HEK293T (cell line): ENCODE measurements at places on chromosomes 5 and 9.

GRCh38 chr5:88734191-88734640 is 148.8 kb downstream of the MEF2C start:
- no peak for DNase-seq

- no peak for DNase-seq
Measured at GRCh38 chr5:32360906-32361305, 48.2 kb upstream of the MTMR12 start.

- DNase-seq = no peak
Measured at GRCh38 chr5:81760521-81760920, 9.6 kb upstream of the SSBP2 start.

DNA sequence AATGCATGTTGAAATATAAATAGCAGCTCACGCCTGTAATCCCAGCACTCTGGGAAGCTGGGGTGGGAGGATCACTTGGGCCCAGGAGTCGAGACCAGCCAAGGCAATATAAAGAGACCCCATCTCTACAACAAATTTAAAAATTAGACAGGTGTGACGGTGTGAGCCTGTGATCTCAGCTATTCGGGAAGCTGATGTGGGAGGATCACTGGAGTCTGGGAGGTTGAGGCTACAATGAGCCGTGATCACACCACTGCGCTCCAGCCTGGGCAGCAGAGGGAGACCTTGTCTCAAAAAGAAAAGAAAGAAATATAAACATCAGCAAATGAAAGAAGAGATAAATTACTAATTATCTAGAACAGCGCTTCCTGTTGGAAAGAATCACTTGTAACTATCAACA is 105.0 kb downstream of the MAPKAP1 start:
- no peak for DNase-seq

DNA sequence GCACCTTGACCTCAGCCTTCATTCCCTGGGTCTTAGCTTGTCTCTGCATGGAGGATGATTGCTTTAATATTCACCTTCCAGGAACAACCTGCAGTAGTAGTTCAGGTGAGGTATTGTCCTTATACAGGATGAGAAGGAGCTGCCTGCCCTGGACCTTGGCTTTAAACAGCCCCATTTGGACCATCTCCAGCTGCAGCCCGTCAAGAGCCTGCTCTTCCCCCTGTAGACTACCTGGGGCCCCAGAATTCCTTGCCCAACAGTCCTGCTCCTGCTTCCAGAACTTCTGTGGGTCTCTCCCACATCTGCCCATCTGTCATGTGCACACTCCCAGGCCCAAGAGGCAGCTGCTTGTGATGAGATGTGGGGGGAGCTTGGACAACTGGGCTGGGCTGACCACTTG is 12.2 kb upstream of the OTP start:
- DNase-seq = no peak

DNA sequence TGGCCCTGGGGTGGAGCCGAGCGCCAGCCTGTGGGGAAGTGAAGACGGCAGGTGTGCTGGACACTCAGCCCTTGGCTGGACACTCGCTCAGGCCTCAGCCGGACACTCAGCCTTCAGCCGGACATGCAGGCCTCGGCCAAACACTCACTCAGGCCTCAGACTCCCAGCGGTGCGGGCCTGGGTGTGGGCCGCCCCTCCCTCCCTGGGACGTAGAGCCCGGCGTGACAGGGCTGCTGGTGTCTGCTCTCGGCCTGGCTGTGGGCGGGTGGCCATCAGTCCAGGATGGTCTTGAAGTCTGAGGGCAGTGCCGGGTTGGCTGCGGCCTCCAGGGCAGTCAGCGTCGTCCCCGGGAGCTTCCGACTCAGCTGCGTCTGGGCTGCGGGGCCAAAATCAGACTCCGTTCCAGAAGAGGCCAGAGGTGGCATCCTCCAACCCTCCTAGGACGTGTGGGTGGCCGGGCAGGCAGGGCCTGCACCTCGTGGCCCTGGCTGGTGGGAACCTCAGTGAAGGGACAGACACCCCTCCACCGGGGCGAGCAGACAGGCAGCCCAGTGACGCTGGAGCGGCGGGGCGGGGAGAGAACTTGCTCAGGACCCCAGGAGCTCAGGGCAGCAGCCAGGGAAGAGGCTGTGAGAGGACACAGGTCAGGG is 28.4 kb downstream of the SLC6A18 start:
- DNase-seq = no peak

- DNase-seq = no peak
Measured at GRCh38 chr5:145230781-145231180, 604.4 kb downstream of the PRELID2 start.

DNA sequence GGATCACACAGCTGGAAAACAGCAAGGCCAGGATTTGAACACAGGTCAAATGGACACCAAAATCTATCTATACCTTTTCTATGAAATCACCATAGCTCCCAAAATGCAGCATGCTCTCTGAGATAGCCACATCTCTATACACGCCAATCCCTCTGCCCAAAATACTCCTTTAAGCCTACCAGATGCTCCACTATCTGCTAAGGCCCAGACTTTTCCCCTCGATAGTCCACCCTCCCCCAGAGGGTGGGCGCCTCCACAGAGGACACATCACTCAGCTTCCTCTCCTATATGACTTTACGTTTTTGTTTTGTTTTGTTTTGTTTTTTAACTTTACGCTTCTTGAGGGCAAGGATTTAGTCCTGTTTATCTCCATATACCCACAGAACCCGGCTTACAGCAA is 46.8 kb downstream of the MTMR12 start:
- no peak for DNase-seq

- no peak for DNase-seq
Measured at GRCh38 chr9:8750639-8751051, 951.1 kb upstream of the DMAC1 start.

- no peak for DNase-seq
Measured at GRCh38 chr9:82363198-82363597, 374.6 kb downstream of the SPATA31D1 start.

DNA sequence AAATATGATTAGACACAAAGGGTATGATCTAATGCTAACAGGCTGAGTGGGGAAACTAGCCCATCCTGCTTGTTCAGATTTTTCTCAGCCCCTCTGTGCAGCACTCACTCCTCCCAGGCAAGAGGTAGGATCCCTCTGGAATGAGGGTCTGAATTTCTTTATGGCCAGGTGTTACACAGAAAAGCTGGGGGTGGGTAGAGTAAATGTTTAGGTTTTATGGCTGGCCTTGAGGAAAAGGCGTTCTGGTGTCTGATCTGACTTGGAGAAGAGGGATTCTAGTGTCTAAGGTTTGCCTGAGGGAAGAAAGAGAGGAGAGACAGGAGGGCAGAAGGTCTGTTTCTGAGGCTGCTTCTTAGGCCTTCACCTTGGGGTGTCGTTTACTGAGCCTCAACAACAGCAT is 97.3 kb downstream of the MUSK start:
- DNase-seq = no peak

GRCh38 chr5:145673786-145674185 is 161.4 kb downstream of the PRELID2 start:
- DNase-seq = no peak

GRCh38 chr9:79210541-79211243 is 361.1 kb upstream of the TLE4 start:
- no peak for DNase-seq

- DNase-seq = no peak
Measured at GRCh38 chr5:108375768-108376167, 6.1 kb downstream of the FBXL17 start.

DNA sequence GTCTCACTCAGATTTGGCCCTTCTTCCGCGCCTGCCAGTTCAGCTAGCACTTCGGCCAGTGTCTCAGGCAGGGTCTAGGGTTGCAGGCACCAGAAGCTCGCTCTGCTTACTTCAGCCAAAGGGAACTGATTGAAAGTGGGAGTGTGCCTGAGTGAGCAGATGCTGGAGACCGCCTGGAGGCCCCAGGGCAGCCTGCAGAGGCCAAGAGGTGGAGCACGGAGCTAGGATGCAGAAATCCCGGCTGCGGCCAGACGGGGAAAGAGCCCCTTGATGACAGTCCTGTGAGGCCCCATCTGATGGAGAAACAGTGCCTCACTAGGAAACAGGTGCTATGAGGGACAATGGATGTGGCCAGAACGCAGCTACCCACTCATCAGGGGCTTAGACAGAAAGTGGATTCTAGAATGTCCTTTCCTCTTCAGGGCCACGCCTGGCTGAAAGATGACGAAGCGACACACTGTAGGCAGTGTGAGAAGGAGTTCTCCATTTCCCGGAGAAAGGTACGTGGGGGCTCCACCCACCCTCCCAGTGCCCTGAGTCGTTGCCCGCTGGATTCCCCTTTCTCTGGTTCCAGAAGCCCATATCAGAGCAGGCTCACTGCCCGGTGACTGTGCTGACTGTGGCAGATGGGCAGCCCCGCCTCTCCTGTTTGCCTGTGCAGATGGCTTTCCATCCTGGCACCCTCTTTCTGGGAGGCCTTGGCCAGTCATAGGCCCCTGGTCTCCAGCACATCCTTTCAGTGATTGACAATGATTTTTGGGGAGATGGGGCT is 16.1 kb downstream of the HNRNPH1 start:
- DNase-seq = no peak

DNA sequence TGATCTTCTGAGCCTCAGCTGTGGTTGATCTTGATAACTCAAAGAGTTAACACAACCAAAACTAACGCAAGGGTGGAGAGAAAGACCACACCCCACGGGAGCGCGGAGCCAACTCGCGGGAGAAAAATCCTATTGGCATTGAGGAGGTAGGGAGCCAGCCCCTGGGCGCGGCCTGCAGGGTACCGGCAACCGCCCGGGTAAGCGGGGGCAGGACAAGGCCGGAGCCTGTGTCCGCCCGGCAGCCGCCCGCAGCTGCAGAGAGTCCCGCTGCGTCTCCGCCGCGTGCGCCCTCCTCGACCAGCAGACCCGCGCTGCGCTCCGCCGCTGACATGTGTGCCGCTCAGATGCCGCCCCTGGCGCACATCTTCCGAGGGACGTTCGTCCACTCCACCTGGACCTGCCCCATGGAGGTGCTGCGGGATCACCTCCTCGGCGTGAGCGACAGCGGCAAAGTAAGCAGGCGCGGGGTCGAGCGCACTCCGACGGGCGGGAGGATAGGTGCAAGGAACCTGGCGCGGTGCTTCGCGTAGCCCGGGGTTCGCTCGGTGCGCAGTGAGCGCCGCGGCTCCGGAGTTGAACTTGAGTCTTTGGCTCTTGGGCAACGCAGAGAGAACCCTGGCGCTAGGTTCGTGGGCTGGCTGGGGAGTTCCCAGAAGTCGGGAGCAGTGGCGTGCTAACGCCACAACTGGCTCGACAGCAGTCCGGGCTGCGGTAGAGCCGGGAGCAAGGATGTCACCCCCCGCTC is at the start of gene GDA:
Gene GDA (plus strand): TSS at position 210 of the 745 bp plus-strand sequence. CDS start 120 bp downstream, at position 330.
- peak; percentile 12 for DNase-seq

DNA sequence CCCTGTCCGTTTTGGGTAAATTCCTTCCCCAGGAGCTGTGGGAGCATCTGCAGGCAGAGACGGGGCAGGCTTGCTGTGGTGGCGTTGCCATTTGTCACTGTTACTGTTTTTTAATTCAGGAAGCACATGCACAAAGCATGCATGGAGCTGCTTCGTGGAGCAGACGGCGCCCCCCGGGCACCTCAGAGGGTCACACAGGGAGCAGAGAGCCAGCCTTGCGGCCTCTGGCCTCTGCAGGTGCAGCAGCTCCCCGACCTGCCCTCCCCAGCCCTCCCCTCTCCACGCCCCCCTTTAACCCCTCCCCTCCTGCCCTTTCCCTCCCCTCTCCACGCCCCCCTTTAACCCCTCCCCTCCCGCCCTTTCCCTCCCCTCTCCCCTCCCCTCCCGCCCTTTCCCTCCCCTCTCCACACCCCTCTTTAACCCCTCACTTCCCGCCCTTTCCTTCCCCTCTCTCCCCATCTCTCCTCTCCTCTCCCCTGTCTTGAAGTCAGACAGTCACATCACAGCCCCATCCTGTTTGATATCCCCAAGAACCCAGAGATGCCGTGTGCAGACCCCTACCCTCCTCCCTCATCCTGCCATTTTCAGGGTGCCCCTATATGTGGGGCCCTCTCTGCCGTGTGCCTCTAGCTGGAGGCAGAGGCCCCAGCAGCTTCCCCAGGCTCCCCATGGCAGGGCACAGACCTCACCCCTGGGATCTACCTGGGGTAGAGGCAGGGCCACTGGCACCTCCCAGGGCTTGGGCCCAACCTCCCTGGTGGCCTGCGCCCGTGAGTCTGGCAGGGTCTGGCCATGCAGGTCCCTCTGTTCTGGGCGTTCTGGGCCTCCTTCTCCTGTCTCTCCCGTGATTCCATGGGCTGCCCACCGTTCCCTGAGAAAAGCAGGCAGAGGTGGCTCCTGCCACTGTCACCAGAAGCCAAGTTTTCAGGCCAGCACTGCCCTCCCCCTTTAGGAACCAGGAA is 29.6 kb upstream of the UBAC1 start:
- DNase-seq = peak; percentile 60

DNA sequence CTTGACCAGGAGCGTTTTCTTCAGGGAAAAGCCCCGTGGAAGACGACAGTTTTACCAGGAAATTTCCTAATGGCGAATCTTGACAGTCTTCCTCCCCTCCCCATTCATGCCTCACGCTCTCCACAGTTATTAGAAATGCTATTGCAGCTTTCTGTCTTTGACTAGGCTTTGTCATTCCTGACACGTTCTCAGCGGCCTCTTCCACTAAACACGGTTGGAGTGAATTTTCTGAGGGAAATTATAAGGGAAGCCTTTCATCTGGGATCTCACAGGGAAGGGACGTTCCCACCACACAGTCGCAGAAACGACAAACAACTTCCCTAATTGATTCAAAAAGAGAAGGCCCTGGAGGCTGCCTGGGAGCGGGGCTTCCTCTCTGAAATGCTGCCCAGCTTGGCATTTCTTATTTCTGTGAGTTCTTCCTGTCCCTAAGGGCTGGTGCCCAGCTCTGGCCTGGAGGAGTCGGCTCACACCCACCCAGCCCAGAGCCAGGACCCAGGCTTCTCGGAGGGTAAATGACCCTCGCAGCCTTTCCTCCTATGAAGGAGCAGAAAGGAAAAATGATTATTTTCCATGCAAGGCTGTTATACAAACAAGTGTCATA is 57.1 kb upstream of the PPP1R26 start:
- no peak for DNase-seq
